SK-MEL-5 (cell line): ENCODE measurements at places on chromosomes 6 and 20. TPM values are rescaled to one million over a fixed set of nuclear protein-coding genes. Genes with fewer than 3 reads are reported as not detected.

DNA sequence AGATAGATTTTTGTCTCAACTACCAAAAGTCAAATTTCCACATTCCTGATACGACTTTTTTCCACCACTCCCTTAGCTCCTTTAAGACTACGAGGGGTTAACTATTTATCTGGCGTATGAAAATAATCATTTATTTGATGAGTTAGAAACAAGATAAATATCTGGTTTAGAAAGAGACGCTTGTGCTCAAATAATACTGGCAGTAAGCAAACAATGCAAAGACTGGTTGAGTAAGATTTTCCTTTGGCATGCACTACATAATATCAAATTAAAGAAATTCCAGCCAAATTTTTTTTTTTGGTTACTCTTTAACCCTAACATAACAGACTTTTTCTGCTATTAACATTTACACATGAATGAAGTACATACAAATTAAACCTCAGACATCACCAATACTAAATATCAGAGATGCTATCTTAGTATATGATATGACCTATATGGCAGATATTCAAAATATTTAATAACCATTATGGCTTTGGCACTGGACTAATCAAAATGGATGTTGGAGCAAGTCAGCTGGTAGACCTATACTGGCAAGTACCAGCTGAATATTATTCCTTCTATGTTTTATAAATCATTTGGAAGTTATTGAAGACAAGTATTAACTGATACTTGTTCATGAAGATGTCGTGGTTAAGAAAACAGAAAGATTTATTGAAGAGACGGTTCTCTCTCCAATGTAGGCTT is 345.3 kb downstream of the TFAP2B start:
- no peak for DNase-seq

- DNase-seq = no peak
Observed at GRCh38 chr6:109455437-109456110, at the start of gene MICAL1. MICAL1 (minus strand) TSS chr6:109455772; CDS start chr6:109454196, 1,576 bp downstream.

GRCh38 chr6:81063891-81064290 is 688.6 kb downstream of the TENT5A start:
- DNase-seq = no peak

DNA sequence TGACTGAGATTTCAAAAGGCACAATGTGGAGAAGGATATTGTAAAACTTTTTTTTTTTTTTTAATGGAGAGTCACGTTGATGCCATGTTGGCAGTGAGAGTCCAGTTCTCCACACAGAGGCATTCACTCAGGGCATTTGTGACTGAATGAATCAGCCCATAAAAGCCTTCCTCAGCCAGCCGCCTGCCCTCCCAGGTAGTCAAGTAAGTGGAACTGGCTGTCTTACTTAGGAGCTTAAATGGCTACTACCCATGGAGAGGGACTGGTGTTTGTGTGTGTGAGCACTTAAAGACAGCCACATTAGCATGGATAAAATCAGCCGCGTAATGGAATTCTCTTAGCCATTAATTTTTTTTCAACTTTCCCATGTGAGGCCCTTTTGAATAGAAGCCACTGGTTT is 12.6 kb downstream of the AAR2 start:
- peak; percentile 51 for DNase-seq

Gene THBD
- total RNA-seq = not detected in 2 replicates

Gene WFDC13
- not detected in 2 replicates for total RNA-seq

Gene PNISR
- total RNA-seq = 34.4 and 38.3 TPM in 2 replicates

Gene BNIP5
- not detected in 2 replicates for total RNA-seq

Gene E2F1
- total RNA-seq = 16.7 and 18.9 TPM in 2 replicates
